ENCODE measurements at places on chromosomes 1 and 21.

- DNase-seq = no peak
These were observed 4.3 kb upstream of the CHI3L2 start for GRCh38 chr1:111223126-111223685.

GRCh38 chr21:46284077-46284644, 1.2 kb downstream of the MCM3AP start:
- DNase-seq = no peak

DNA sequence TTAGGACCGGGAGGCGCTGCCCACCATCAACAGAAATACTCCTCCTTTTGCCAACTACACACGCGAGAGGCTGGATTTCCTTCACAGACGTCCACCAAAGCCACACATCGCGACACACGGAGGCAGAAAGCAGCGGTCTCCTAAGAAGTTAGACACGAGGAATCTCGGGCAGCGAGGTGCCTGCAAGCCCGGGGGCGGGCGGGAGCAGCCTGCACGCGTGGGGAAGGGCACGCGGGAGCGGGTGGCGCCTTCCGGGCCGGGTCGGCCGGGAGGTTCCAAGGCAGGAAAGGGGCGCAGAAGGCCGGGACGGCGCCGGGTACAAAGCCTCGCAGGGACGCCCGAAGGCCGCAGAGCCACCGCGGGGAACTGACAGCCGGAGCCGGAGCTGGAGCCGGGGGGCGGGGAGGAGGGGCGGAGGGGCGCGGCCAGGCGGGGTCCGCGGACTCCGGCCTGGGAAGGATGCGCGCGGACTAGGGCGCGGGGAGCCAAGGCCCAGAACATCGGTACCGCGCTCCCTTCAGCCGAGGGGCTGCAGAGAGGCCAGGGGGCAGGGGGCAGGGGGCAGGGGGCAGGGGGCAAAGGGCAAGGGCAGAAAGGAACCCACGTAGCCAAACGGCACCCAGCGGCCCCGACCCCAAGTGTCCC, 722 bp downstream of the NPHP4 start:
- DNase-seq = no peak

GRCh38 chr1:7430047-7430608, 341.0 kb upstream of the VAMP3 start:
- DNase-seq = no peak

GRCh38 chr1:169200319-169200718, 93.8 kb downstream of the ATP1B1 start:
- DNase-seq = no peak

Measured in glomerular endothelial cell (primary cell).